ENCODE measurements at places on chromosomes 3 and 15.

GRCh38 chr3:13221491-13222061 lies 148.3 kb upstream of the IQSEC1 start:
- no peak for DNase-seq

GRCh38 chr3:112974178-112974517 lies 755 bp downstream of the CD200R1 start:
- DNase-seq = no peak

DNA sequence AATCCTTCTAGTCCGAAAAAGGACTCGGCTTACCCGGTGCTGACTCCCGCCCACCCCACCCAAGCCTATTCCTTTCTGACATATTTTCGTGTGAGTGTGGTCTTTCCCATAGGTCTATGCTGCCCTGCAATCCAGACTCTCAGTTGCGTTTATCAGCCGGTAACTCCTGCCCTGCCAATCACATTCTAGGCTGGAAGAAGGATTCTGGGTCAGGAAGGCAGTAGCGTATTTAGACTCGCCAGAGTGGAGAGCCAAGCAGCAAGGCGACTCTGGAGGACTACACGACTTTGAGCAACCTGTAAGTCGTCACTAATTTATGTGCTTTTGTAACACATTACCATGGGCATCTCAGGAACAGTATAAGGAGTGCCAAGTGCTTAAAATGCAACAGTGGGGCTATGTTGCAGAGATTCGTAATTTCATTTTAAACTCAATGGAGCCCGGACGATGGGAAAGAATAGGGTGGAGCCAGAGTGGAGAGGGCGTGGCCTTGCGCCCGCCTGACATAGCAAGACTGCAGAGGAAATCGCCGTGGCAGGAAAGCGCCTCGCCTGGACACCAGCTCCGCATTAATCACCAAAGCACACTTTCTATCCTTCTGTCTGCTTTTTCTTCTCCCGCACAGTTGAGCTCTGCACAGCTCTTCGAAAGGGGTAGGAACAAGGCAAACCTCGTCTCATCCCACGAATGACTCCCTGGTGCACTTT lies 1044.2 kb downstream of the AGBL1 start:
- DNase-seq = no peak

- no peak for DNase-seq
Observed at GRCh38 chr3:189789432-189789831, 158.2 kb downstream of the TP63 start.

DNA sequence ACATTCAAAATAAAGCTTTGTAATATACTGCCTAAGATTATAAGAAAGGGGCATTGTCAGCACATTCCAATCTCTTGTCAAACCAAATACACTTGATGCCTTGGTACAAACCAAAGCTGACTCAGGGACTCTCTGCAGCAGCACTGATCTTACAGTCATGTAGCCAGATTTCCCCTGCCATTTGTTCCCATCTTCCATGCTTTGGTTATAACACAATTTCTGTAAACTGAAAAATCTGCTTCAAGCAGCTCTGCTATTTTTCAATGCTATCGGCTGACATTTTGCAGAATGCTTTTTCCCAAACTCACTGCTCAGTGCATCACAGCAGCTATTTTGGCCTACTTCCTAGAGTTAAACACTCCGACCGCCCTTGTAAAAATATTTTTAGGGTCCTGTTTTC lies 18.2 kb downstream of the PLOD2 start:
- no peak for DNase-seq

GRCh38 chr15:101310508-101310907 lies 15.5 kb upstream of the SNRPA1 start:
- no peak for DNase-seq

DNA sequence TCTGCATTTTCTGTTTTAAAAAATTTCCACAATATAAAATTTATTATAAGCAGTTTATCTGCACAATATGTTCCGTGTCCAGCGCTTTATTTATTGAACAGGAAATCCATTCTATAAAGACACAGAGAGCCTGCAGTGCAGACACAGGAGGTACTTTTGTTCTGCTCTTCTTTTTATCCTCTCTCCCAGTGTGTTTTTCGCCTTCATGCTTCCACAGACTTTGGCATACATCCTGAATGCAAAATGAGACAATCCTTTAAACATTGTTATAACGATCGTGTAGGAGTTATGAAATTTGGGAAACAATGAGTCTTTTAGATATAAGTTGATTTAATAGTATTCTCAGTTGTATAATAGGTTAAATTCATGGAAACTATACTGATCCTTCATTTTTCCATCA lies 749.2 kb downstream of the NAALADL2 start:
- no peak for DNase-seq

DNA sequence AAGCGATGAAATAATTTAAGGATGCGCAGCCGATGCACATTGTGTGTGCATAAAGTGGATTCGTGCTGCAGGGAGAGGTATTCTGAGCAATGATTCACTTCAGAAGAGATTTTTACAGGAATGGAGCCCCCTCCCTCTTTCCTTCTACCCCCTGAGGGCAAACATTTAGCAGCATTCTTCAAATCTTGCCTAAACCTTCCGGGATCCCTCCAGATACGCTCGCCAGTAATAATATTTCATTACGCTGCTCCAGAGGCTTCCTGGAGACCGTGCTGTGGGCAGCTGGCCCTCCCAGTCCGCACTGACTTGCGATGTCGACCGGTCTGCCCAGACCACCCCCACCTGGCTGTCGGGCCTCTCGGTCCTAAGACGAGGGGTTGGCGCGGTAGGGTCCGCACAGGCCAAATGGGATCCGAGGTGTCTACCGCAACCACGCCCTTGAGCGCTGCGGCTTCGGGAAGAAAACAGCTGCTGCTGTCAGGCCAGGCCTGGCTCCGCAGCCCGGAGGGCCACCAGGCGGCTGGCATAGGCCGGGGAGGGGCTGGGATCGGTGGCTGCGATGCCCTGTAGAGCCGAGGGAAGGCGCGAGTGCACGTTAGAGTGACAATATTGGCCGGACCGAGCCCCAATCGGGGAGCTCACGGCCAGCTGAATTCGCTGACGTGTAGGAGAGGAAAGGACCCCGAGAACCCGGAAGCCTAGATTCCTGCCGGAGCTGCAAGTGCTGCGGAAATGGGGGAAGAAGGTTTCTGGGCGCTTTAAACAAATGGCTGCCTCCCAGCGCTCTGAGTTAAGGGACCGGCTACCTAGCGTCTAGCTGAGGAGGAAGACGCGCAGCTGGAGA lies 14.3 kb downstream of the ZIC4 start:
- DNase-seq = no peak

GRCh38 chr3:125123451-125124305 lies 67.9 kb upstream of the HEG1 start:
- no peak for DNase-seq

DNA sequence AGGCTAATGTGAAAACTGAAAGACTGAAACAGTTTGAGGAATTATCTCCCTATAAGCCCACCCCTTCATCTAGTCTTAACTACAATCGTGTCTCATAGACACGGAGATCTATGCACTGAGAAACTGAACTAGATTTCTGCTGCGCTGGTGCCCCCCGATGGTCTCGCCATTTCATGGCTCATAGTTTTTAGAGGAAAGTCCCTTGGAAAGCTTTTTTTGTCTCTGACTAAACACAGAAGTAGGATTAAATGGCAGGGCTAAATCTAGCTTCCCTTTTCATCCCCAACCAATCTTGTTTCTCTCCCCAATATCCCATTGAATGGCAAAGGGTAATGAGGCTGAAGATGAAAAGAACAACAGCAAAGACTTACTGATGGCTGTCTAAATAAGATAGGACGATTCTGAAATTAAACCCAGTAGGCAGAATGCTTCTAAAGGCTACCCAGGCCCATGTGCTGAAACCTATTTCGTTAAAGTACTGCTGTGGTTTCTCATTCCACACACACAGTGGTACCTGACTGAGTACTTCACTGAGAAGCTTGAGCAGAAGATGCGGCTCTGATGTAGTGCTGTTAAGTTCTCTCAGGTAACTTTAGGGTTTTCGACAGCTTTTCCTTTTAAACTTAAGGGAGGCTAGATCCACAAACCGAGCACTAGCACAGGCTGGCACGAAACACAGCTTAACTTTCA lies 142.7 kb downstream of the GADL1 start:
- DNase-seq = peak; percentile 51

DNA sequence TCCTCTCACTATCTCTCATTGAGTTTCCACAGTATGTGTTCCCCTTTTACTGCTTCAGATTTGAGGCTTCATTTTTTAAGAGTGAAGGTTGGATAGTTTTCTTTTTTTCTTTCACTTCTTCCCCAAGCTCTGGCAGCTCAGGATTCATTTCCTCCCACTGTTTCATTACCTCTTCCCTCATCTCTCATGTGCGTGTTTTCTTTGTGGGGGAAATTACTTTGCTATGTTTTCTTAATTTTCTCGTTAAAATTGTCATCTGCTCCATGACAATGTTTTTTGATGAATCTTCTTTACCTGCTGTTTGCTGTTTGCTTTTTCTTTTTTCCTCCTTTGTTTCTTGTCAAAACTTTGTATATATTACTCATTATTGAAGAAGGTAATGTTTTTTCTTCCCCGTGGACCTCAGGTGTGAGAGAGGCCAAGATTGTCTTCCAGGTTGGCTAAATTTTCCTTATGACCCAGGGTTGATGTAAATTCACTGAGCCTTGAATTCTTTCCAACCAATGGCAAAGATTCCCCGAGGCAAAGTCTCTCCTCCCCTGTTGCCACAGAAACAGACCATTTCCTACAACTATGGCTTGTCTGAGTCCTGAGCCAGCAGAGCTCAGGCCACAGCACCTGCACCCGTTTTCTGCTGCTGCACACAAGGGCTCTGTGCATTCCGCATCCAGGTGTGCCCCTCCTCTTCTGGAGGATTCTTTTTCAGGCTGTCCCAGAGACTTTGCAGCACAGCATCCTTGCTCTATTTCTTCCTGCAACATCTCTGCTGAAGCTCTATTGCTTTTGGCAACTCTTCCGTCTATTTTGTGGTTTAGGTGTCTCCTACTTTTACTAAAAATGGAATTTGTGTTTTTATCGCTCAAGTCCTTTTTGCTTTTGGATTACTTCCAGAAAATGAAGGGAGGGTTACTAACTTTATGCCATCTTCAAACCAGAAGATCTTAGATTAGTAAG lies 66.1 kb downstream of the NOX5 start:
- DNase-seq = no peak

DNA sequence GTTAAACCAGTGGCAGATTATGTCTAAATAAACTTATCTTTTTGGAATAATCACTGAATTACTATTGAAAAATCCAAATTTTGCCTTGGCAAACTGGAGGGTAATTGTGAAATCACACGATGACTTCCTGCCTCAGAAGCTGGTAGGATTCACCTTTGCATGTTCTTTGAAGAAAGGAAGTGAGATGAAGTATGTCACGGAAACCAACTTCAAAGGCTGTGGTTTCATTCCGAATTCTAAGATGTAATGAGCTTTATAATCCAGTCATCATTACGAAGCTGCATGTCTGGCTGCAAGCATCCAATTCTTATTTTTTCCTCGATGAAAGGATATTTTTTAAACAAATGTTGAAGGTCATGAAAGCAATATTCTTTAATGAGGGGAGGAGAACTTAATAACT lies 15.0 kb upstream of the ZBED2 start:
- DNase-seq = peak; percentile 90

DNA sequence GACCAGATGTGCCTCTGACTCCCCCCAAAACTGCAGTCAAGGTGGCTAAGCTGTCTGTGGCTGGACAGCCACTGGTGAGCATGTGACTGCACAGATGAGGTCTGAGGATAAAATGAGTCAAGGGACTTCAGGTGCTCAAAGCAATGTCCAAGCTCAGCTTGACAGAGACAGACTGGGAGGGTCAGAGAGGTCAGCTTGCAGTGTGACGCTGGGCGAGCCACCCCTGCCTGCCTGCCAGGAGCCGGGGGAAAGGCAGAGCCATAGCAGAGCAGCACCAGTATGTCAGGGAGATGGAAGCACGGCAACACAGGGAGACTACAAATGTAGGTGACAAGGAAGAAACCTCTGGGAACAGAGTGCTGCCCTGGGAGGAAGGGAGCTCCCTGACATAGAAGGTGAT lies 399.4 kb downstream of the OCA2 start:
- no peak for DNase-seq

GRCh38 chr3:169846458-169847193 lies 23.1 kb downstream of the LRRC31 start:
- no peak for DNase-seq

GRCh38 chr3:126121632-126122031 lies 37.7 kb upstream of the SLC41A3 start:
- no peak for DNase-seq

DNA sequence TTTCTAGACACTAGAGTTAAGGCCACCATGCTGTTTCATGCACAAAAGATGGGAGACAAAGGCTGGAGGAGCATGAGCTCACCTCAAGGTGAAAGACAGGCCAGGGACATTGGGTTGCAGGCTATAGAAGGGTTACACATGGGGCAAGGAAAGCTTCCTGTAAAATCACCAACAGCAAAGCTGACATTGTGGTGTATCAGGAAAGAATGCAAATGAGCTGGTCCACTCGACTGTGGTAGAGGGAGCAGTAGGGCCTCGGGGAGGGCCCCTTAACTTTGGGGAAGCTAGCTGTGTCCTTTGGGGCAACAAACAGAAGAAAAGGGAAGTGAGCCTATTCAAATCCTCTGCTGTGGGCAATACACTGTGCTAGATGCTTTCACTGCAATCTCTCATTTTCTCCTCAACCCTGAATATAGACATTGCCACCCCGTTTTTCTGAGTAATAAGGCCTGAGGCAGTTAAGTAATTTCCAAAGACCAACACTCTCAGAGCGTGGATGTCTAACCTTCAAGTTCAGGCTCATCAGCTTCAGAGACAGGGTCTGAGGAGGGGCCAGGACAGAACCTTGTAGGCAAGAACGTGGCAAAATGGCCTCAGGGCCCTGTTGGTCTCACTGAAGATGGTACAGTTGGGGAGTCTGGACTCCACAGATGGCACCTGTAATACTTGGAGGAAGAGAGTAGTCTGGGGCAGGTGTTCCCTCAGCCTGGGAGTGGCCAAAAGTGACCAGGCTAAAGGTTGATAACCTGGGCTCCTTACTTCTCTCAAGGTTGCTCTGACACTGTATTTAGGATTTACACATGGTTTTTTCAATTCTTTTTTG lies 24.1 kb downstream of the CX3CR1 start:
- no peak for DNase-seq

DNA sequence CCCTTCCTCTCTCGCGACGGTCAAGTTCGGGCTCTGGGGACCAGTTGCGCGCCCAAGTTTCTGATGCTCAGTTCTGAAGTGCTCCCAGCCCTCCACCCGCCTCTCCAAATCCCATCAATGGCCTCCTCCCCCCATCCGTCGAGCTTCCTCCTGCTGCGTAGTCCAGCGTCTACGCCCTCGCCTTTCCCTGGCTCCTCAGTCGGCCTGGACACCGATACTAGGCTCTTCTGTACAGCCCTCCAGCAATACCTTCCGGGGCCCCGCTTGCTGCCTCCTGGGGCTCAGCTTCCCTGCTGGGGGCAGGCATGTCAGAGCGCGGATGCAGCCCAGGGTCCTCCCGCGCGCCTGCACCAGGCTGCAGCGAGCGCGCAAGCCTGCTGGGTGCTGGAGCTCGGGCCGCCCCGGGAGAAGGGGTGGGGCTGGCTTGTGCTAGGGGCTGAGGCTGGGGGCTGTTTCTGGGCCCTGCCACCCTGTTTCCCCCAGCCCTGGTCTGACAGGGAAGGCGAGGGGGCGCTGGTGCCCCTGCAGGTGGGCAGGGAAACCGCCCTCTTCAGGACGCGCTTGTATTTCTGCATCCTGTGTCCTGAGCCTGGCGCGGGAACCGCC lies 353.3 kb upstream of the SUCLG2 start:
- peak; percentile 0 for DNase-seq
